ENCODE measurements at places on chromosomes 13 and 19.
A peak's percentile ranks its signal among the peaks of the same experiment; 100 is the strongest.

DNA sequence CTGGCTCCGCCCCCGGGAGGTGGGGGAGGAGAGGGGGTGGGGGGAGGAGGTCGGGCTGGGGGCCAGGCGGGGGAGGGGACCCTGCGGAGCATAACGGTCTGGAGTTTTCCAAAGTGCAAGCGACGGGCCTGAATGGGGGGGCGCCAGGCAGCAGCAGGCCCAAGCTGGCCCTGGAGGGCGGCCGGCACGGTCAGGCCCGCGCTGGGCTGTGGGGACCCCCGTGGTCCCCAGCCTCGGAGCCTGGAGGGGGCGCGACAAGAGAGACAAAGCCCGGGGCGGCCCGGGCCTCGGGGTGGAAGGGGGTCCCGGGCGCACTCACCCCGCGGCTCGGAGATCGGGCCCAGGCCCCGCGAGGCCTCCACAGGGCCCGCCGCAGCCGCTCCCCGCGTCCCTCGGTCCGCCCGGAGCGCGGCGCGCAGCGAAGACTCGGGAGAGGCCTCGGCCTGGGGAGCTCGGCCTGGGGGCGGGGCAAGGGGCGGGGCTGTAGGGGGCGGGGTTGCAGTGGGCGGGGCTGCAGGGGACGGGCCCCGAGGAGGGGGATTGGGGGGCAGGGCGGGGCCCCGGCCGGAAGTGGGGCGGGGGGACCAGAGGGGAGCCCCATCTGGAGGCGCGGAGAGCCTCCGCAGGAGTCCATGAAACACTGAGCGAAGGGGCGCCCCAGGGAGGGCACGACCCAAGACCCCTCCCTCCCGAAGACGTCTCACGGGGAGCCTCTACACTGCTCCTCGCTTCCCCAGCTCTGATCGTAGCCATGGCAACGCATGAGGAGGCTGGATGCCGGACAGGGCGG, 47.6 kb downstream of the PTPRS start:
- DNase-seq, result peak; percentile 35

DNA sequence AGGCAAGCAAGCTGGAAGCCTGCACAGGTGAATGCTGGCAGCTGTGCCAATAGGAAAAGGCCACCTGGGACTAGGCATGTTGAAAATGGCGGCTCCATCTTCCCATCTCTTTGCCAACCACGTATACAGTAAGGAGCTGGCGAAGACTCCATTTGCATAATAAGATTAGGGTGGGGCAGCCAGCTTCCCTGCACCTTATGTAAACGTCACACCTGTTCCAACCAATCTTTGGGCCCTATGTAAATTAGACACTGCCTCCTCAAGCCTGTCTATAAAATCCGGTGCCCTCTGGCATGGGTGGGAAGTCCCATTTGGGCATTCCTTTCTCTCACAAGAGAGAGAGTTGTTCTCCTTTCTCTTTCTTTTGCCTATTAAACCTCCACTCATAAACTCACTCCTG, 16.8 kb downstream of the ADGRE2 start:
- no peak for DNase-seq

- no peak for DNase-seq
Observed at GRCh38 chr13:95226476-95226875, 74.8 kb downstream of the ABCC4 start.

GRCh38 chr13:37645181-37645740, 46.7 kb upstream of the POSTN start:
- DNase-seq, result no peak

GRCh38 chr13:92719868-92720267, 506.7 kb upstream of the GPC6 start:
- DNase-seq, result no peak

All from CD4-positive, alpha-beta T cell treated with Interleukin-17A for 1 hour (primary cell).